ENCODE measurements at places on chromosomes 4 and X.

GRCh38 chr4:53465281-53465680 is 87.8 kb downstream of the FIP1L1 start:
- DNase-seq = no peak

GRCh38 chr4:47221721-47222120 is 190.4 kb downstream of the GABRB1 start:
- DNase-seq = no peak

DNA sequence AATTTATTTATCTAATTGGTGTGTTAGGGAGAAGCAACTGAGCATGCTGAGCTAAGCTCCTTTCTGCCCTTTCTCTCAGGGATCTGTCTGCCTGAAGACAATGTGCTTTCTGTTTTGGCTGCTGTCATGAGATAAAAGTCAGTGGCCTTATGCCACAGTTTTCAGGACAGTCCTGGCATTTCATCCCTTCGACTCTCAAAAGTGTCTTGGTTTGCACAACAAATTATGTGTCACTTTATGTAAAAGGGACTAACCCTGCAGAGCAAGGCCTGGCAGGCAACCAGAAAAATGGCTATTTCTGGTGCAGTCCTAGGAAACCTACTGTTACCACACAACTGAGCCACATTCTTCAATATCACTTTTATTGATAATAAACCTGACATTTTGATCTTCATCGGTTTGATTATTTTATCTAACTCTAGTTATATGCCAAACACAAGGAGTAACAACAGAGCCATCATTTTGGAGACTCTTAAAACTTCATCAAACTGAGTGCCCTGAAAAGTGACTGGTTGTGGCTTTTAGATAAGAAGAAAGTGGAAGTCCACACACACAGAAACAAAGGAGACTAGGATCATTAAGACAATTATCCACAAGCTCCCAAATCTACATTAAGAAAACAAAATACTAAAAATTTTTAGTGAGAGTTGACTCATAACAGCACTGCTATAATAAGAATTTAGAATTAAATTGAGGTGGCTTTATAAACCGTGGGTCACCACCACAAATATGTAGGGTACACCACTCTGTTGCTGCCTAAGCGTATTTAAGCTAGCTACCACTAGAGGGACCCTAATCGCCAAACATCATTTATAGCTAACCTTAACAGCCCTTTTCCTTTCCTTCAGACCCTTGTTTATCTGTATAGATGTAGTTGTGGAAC is 95.9 kb upstream of the PTPN13 start:
- no peak for DNase-seq

- no peak for DNase-seq
Measured at GRCh38 chrX:15418041-15418706, 34.0 kb upstream of the VEGFD start.

DNA sequence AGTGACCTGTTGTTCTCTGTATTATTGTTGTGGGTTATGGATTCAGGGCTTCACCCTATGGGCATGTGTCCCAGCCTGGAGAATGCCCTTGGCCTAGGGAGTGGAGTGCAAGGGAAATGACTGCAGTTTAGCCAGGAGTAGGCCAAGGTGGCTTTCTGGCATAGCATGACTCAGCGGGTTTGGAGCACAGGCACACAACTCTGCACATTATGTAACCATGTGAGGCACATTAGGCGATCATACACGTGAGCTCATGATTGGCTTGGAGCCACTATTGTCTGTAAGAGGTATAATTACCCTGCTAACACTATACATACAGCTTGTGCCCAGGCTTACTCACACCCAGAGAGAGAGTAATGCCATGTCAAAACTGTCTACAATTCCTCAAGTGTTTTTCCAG is 35.1 kb upstream of the TACR3 start:
- no peak for DNase-seq

GRCh38 chr4:181950372-181951127 is 292.7 kb upstream of the TENM3 start:
- no peak for DNase-seq
